ENCODE measurements at places on chromosomes 2 and 18. TPM values are rescaled to one million over a fixed set of nuclear protein-coding genes. Genes with fewer than 3 reads are reported as not detected.

DNA sequence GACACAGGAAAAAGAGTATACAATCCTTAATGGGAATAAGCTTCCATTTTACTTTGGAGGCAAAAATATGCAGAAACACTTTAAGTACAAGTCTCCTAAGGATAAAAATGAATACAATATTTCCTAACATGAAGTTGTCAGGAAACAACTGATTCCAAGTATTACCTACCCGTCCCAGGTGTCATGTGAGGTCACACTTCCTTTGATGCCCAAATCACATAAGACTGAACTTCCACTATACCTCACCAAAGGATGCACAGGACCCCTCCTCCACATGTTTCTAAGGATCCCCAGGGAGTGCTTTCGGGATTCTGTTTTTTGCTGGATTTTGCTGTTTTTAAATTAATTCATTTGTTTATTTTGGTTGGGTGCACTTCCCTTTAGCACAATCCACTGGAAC is 438.5 kb upstream of the TCF4 start:
- DNase-seq: no peak

- no peak for DNase-seq
Measured at GRCh38 chr2:83176539-83176938, 1282.5 kb downstream of the SUCLG1 start.

DNA sequence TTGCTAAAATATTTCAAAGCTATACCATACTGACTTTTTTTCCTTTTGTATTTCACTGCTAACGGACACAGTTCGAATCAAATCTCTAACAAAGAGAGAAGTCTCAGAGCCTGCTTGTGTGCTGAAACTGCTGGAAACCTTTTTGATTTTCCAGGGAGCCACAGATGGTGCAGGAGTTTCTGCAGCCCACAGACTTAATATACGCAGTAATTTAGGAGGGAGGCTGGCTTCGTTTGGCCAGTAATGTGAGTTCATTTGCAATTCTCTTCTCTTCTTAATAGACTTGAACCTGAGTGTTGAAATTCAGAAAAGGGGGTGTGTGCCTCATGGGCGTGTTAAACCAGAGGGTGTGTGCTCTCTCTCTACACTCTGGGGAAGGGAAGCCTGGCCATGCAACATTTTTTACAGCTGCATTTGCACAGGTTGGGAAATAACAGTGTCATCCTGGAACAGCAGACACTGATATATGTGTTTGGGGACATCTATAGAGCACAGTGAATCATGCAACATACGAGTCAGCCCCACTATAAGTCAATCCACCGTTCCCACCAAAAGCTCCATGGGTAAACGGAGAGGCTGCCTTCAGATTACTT is 333.0 kb downstream of the CLIP4 start:
- no peak for DNase-seq

DNA sequence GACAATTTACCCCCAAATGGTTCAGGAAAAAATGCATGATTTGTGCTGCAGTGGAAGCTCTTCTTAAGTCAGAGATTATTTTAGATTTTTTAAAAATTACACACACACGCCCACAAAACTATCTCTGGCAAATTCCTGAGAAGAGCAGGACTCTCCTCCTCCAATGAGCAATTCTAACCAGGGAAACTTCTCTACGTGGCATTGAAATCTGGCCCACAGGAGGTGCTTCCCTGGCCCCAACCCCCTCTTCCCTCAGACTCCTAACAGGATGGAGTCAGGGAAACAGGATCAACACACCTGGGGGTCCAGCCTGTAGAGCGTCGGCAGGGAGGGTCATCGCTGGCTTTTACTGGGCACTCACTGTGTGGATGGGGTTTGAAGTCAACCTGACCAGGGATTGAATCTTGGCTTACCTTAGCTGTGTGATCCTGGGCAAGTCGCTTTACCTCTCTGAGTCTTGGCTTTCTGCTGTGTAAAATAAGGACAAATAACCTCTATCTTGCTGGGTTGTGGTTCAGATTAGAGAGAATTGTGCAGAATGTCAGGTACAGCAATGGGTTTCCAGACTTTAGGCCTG is 65.4 kb upstream of the ASAP2 start:
- DNase-seq: no peak

DNA sequence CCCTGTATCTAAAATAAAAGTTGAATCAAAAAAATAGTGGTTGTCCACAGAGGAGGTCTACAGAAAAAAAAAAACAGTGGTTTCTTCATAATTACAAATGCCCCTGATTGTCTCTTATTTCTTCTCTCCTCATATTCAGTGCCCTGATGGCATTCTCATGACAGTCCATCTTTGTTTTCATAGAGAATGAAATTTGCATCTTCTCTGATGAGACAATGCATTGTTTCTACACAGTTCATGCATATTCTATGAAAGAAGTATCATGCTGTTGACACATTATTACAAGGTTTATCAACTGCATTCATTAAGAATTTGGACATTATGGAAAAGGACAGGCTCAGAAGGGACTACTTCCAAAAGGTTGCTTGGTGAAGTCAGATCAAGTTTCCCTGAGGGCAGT is 59.5 kb downstream of the LHCGR start:
- DNase-seq: no peak

IL37 gene
- not detected for total RNA-seq

M1AP gene
- 0.18 TPM for total RNA-seq

ANKRD12 gene
- total RNA-seq: 61.3 TPM
